ENCODE measurements at places on chromosomes 7 and 10.

GRCh38 chr10:59607970-59608369, 101.7 kb downstream of the SLC16A9 start:
- DNase-seq: no peak

DNA sequence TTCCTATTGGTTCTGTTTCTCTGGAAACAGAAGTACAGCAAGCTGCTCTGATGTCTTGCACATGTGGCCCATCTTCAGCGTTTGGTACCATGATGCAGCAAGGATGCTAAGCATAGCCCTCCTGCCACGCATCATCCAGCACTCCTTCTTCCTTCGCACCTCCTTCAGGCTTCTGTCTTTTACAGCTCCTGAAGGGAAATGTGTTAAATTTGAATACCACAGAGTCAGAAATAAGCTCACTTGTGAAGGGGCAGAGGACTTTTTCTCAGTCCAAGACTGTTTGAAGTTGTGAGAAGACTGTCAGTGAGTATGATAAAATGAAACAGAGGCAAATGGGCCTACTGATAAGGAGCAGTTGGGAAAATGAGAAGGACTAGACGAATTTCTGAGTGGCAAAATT, 20.7 kb downstream of the TSPAN13 start:
- DNase-seq: no peak

DNA sequence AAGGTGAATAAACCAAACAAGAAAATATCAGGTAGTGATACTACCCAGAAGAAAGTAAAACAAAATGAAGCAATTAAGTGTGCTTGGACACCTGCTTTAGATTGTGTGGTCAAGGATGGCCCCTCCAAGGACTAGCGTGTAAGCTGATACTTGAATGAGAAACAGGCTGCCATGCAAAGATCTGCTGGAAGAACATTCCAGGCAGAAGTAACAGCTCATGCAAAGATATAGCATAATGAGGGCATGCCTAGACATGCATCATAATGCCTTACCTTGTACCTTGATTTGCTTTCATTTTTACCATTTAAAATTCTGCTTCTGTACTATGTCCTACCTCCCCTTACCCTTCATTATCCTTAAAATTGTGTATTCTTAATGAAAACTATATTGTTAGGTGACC, 74.8 kb upstream of the HDAC9 start:
- no peak for DNase-seq

GRCh38 chr10:75972491-75973276, 541.3 kb downstream of the LRMDA start:
- no peak for DNase-seq

GRCh38 chr10:72466018-72466417, 111.3 kb upstream of the DNAJB12 start:
- DNase-seq: no peak

- DNase-seq: no peak
These were observed 76.1 kb upstream of the LRGUK start for GRCh38 chr7:134051020-134051419.

DNA sequence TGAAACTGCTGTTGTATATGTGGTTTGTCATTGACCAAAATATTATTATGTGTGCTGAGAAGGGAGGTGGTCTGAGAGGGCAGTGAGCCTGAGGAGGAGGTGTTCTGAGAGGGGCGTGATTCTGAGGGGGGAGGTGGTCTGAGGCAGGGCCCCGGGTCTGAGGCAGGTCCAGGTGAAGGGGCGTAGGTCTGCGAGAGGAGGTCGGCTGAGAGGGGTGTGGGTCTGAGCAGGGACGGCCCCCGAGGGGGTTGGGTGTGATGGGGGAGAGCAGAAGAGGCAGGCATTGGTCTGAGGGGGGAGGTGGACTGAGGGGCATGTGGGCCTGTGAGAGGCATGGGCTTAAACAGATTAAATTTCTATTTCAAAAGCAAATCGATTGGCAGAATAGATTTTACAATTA, 32.4 kb downstream of the AKR1C4 start:
- no peak for DNase-seq

- DNase-seq: no peak
These were observed 184.5 kb upstream of the SP8 start for GRCh38 chr7:20971219-20971618.

DNA sequence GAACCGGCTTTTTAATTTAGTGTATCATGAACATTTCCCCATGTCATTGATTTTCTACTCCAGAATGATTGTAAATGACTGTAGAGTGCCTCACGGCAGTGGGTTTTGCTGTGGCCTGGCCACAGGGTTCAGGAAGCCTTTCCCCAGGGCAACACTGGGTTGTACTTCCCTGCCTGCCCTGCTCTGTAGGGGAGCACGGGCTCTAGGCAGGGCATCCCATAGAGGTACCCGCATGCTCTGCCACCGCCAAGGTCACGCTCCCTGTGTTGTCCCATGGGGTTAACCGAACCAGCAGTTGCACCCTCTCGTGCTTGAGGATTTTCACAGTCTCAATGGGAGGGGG, 63.8 kb downstream of the BPGM start:
- no peak for DNase-seq

DNA sequence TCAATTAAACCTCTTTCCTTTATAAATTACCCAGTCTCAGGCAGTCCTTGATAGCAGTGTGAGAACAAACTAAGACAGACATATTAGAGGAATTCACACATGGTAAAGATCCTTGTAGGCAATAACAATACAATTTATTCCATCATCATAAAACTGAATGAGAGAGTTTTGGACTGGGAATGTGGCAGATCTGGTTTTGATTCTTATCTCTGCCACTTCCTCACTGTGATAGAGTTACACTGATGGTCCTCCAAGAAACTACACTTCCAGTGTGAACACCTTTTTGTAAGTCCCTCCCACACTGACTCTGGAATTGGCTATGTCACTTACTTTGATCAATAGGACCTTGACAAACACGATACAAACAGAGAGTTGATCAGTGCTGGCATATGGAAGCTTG, 2.9 kb downstream of the ENO4 start:
- no peak for DNase-seq

DNA sequence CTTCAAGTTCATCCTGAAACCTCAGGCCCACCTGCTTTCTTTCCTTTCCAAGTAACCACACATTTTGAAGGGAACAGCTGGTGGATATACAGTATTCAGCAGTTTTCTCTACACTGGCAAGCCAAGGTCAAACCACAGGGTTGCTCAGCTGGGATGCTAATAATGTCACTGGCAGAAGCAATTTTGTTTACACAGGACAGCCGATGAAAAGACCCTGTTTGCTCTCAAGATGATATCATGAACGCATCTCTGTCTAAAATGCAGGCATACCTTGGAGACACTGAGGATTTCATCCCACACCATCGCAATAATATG, 186.2 kb downstream of the USP6NL start:
- DNase-seq: no peak

DNA sequence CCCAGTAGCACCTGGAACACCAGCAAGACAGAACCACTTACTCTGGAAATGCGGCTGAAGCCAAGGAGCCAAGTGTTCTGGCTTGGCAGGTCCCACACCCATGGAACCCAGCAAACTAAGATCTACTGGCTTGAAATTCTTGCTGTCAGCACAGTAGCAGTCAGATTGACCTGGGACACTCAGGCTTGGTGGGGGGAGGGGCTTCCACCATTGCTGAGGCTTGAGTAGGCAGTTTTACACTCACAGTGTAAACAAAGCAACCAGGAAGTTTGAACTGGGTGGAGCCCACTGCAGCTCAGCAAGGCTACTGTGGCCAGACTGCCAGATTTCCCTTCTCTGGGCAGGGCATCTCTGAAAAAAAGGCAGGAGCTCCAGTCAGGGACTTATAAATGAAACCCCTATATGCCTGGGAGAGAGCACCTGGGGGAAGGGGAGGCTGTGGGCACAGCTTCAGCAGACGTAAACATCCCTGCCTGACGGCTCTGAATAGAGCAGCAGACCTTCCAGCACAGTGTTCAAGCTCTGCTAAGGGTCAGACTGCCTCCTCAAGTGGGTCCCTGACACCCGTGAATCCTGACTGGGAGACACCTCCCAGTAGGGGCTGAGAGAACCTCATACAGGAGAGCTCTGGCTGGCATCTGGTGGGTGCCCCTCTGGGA, 121.2 kb downstream of the MTERF1 start:
- no peak for DNase-seq

- DNase-seq: no peak
These were observed 101.3 kb upstream of the TBX20 start for GRCh38 chr7:35355199-35355598.

GRCh38 chr7:99365318-99366141, 9.0 kb upstream of the ARPC1B start:
- no peak for DNase-seq

GRCh38 chr7:132240821-132241422, 335.3 kb downstream of the PLXNA4 start:
- DNase-seq: no peak

- no peak for DNase-seq
These were observed 47.2 kb downstream of the OSBPL3 start for GRCh38 chr7:24932815-24933214.

GRCh38 chr7:75704928-75705327, 33.8 kb downstream of the HIP1 start:
- no peak for DNase-seq

DNA sequence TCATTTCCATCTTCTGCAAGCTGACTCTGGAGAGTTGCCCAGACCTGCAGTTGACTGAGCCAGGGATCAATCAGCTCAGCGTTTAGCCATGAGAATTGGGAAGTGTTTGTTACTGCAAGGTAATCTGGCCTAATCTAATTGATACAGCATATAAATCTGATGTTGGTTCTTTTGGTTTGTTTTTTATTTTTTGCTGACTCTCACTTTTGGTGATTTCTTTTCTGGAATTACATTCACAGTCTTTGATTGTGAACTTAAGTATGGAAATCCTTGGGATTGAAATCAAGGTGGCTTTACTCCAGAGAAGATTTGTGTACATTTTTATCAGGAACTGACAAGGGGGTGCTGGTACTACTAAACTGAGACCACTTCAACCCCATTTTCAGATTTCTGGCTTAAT, 1.7 kb upstream of the GIMAP6 start:
- DNase-seq: no peak

- no peak for DNase-seq
These were observed 11.0 kb upstream of the TLL2 start for GRCh38 chr10:96524741-96525140.

DNA sequence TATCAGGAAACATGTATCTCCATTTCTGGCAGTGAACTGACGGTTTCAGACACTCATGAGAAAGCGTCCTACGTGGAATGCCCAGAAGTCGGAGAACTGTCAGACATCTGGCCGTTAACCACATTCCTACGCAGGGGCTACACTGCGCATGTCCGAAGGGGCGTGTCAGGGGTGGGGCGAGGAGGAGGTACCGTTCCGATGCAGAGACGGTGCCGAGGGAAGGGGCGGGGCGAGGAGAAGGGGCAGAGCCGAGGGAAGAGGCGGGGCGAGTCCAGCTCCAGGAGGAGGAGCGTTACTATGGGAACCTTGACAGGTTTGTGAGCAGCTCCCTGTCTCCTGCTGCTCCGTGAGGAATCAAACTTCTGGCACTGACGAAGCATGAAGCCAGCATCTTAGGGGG, 366.9 kb upstream of the NUPR2 start:
- DNase-seq: no peak

DNA sequence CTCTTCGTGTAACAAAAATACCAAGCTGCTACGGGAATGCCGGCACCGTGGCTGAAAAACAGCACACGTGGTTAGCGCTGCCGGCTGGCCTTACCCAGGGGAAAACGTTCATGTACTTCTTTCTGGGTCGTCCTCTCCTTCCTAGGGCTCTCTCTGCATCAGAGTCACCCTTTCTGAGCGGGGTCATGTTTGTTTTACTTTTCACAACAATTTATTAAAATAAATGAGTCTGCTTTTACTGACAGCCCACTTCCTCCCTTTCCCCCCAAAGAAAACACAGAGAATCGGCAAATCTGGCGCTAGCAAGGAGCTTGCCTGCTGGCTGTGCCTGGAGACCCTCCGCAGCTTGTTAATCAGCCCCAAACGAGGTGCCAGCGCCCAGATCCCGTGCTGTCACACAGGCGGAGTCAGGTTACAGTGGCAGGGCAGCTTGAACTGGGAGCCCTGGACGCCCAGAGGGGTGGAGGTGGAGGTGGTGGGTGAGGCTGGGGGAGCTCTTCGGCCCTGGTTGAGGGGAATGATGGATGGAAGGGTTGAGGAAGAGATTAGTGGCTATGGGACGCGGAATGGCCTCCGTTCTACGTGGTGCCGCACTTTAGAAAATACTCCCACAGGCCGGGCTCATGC, 162.2 kb upstream of the TNS3 start:
- DNase-seq: no peak

DNA sequence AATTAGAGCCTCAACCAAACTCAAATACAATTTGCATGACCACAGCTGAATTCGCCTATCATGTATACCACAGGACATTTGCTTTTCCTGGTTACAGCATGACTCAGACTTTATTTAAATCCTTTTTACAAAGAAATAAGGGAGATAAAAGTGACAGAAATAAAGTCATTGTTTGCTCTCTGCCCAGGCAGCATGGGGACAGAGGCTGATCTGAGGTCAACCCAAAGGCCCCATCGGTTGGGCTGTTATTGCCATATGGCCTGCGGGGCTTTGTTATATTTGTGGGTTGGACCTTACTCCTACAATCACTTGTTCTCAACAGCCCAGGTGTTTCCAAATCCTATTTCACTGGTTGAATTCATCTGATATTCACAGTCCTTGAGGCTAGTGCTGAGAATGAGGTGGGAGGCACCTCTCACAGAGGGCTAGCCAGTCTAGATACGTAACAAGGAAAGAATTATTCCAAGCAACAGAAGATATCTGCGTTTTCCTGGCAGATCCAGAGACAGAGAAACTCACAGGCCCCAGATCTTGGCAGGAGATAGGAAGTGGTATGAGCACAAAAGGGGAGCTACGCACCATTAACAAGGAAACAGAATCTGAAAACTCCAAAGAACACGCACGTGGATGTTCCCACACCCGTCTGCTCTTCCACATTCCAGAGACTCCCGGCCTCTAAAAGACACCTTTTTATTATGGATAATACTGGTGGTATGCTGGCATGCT, 117.3 kb downstream of the HIPK2 start:
- no peak for DNase-seq

GRCh38 chr7:150849204-150849775, 3.0 kb upstream of the AOC1 start:
- no peak for DNase-seq

DNA sequence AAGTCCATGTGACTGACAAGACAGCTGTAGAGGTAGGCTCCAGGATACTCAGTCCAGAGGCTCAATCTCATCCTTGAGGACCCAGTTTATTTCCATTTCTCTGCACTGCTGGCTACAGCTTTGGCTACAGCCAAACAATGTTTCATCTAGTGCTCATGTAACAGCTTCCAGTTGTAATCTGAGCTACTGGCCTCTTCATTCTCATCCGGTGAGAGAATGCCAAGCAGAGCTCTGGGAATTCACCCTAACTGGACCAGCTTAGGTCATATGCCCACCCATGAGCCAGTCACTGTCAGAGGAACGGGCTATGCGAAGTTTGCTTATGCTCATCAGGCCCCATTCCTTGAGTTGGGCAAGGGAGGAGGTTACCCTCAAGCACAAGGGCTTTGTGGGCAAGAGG, 192.9 kb downstream of the EVX1 start:
- DNase-seq: no peak

GRCh38 chr10:88725798-88726197, 19.7 kb downstream of the LIPK start:
- no peak for DNase-seq

GRCh38 chr7:1887251-1887650, 217.2 kb downstream of the ELFN1 start:
- DNase-seq: no peak
